A549 treated with GW870086 at 1 μM for 4 hours (cell line): ENCODE measurements at places on chromosomes 5 and 9. TPM values are rescaled to one million over a fixed set of nuclear protein-coding genes. Genes with fewer than 3 reads are reported as not detected.

Gene PCDHA9
- 0.02 to 0.07 TPM in 2 of 5 replicates, not detected in the others for total RNA-seq

Gene PFN3
- not detected in 5 replicates for total RNA-seq

Gene LRRC14B
- total RNA-seq, result not detected in 5 replicates

Gene DHFR
- 44.9 to 64.8 TPM (median 53.2 TPM) in 5 replicates for total RNA-seq

Gene TAF11L10
- total RNA-seq, result not detected in 5 replicates

Gene KIAA0825
- total RNA-seq, result 0.41 to 0.60 TPM (median 0.50 TPM) in 5 replicates

Gene ANKRD34B
- 0.05 to 0.12 TPM (median 0.06 TPM) in 4 of 5 replicates, not detected in the other for total RNA-seq

Gene S1PR3
- total RNA-seq, result 38.2 to 45.6 TPM (median 43.2 TPM) in 5 replicates

Gene LHX3
- 0.07 to 0.13 TPM (median 0.08 TPM) in 4 of 5 replicates, not detected in the other for total RNA-seq

Gene SVEP1
- total RNA-seq, result 1.2 to 2.1 TPM (median 1.8 TPM) in 5 replicates

Gene TNFSF15
- total RNA-seq, result 0.13 to 0.17 TPM (median 0.15 TPM) in 5 replicates

Gene SLC34A3
- 0.06 to 0.17 TPM (median 0.11 TPM) in 5 replicates for total RNA-seq

Gene ROR2
- total RNA-seq, result 1.2 to 1.7 TPM (median 1.6 TPM) in 5 replicates

Gene HTR1A
- total RNA-seq, result not detected in 5 replicates

Gene TRPM3
- not detected in 5 replicates for total RNA-seq

Gene EIF4E1B
- total RNA-seq, result not detected in 5 replicates

Gene SLC6A18
- total RNA-seq, result not detected in 5 replicates

Gene ITK
- 0.03 to 0.41 TPM (median 0.08 TPM) in 5 replicates for total RNA-seq

Gene CA9
- total RNA-seq, result 5.0 to 9.7 TPM (median 6.3 TPM) in 5 replicates

Gene TRIM14
- total RNA-seq, result 10.4 to 13.8 TPM (median 13.4 TPM) in 5 replicates

Gene OR13D1
- total RNA-seq, result not detected in 5 replicates

Gene LPAR1
- total RNA-seq, result 14.2 to 17.9 TPM (median 15.0 TPM) in 5 replicates

Gene HAVCR2
- 0.22 to 0.39 TPM (median 0.30 TPM) in 5 replicates for total RNA-seq

Gene PGM5
- total RNA-seq, result not detected in 5 replicates

Gene NTNG2
- 0.93 to 2.6 TPM (median 1.5 TPM) in 5 replicates for total RNA-seq

Gene GAPT
- not detected in 5 replicates for total RNA-seq

Gene DDX4
- not detected in 5 replicates for total RNA-seq

Gene MLANA
- not detected in 5 replicates for total RNA-seq

Gene BTNL3
- not detected in 5 replicates for total RNA-seq
